Stimulated activated CD4-positive, alpha-beta T cell treated with anti-CD3 and anti-CD28 coated beads, Interleukin-4, amount 100 ng/mL, for 4 hours (primary cell): ENCODE measurements at places on chromosomes 1 and 21.
A peak's percentile ranks its signal among the peaks of the same experiment; 100 is the strongest.

DNA sequence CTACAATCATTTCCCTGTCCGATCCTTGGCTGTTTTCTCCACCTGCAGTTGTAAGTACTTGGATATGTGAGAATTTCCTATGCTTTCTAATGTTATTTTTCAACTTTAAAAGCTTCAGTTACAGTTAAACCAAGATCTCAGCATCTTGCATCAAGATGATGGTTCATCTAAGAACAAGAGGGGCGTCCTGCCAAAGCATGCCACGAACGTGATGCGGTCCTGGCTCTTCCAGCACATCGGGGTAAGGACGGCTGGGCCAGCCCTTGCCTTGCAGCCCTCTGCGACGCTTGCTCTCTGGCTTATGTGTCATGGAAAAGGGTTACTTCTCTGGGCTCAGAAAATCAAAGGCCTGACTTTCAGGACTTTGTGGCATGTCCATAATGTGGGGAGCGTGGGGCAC lies 46.8 kb downstream of the PKNOX1 start:
- DNase-seq: no peak

DNA sequence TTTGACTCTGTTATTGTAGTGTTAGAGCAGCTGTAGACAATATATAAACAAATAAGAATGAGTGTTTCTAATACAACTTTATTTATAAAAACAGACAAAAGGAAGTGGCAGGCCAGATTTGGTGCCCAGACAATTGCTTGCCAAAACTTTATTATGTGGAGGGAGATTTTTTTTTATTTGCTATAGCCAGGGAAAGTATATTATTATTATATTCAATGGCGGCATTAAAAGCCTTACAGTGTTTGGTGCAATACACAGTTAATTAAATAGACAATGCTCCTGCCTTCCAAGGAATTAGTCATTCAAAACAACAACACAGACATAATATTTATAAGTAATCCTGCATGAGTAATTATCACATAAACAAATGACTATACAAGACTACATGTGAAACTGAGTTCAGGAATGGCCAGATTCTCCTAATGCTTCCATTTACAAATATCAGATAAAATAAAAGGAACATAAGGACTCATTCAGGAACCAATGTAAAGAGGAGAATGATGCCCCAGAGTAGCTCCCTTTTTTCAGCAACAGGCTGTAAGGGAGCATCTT lies 10.6 kb upstream of the RC3H1 start:
- DNase-seq: no peak

- DNase-seq: no peak
Observed at GRCh38 chr1:179599623-179600249, 8.1 kb downstream of the TDRD5 start.

- DNase-seq: no peak
Observed at GRCh38 chr21:34148419-34148804, 75.0 kb downstream of the MRPS6 start.

- no peak for DNase-seq
Observed at GRCh38 chr1:68230901-68231626, 1.3 kb downstream of the WLS start.

- no peak for DNase-seq
Observed at GRCh38 chr1:229209816-229210215, 61.1 kb upstream of the RAB4A start.

DNA sequence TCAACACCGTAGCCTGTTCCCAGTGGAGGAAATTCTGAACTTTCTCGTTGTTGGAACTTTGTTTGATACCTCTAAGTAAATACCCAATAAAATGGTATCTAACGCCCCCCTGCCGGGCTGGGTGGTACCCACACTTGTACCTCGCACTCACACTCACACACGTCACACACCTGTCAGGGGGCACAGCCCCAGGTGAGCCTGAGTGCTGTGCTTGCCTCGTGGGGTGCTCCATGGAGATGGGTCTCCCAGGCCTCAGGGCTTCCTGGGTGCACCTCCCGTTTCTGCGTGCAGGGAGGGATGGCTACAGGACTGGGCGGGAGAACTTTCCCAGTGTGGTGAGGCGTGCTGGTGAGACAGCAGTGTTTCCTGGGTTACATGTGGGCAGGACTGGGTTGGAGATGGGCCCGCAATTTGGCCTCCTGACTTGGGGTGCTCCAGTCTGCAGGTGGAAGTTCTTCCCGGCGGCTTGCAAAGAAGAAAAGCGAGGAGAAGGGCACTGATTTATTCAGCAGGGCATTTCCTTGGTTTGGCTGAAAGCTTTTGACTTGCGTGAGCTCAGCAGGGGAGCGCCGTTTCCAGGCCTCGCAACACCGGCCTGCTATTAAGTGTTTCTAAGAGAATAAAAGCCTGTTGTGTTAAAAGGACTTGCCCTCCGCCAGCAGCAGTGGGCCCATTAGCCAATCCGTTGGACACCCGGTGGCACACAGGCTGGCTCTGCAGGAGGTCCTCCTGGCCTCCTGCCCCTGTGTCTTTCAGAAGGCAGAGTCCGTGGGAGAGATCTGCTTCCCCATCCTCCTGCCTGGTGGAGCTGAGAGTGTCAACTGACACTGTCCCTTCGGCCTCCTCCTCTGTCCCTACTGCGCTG lies 79.7 kb downstream of the KIF26B start:
- no peak for DNase-seq

- no peak for DNase-seq
Observed at GRCh38 chr1:47558601-47559593, 121.1 kb downstream of the FOXD2 start.

DNA sequence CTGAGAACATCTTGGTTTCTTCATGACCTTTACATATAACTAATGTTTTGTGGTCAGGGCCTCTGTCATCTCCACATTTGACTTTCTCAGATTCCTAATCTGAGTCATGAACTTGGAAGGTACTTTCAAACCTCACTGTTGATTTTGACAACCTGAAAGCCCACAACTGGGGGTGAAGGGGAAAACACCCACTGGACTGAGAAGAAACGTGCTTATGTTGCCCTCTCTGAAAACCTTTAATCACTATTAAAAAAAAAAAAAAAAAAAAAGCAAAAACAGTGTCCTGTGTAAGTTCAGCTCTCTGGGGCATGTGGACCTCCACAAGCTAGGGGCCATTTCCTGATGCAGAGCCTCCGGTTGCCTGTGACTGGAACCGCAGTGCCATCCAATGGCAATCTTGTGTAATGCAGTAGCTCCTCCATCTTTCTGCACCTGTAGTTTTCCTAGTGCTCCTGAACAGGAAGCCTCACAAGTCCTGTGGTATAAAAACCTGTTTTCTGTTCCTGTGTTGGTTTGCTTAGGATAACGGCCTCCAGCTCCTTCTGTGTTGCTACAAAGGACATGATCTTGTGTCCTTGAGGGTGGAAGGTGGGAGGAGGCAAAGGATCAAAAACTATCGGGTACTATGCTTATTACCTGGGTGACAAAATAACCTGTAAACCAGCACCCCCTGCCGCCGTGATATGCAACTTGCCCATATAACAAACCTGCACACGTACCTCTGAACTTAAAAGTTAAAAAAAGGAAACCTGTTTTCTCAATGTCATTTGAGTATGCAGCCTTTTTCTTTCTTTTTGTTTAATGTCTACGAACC lies 124.5 kb downstream of the ZNF648 start:
- no peak for DNase-seq

GRCh38 chr1:207124389-207124788 lies 20.4 kb downstream of the C4BPA start:
- DNase-seq: no peak

DNA sequence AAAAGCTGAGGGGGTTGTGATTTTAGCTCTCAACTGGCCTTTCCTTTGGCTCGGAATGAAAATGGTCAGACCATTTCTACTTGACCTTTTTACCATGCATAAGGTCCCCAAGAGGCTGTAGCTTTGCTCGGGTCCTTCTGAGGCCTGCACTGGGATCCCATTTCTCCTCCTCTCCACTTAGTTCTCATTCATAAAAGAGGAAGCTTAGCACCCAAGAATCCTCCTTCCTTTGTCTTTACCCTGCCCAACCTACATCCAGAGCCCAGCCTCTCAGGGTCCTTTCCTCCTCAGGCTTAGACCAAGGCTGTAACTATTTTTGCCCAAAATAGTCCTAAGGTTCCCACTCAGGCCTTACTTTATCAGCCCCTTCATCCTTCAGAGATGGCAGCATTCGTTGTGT lies 6.0 kb upstream of the SLC27A3 start:
- no peak for DNase-seq

GRCh38 chr1:58764294-58764978 lies 19.4 kb downstream of the JUN start:
- no peak for DNase-seq

DNA sequence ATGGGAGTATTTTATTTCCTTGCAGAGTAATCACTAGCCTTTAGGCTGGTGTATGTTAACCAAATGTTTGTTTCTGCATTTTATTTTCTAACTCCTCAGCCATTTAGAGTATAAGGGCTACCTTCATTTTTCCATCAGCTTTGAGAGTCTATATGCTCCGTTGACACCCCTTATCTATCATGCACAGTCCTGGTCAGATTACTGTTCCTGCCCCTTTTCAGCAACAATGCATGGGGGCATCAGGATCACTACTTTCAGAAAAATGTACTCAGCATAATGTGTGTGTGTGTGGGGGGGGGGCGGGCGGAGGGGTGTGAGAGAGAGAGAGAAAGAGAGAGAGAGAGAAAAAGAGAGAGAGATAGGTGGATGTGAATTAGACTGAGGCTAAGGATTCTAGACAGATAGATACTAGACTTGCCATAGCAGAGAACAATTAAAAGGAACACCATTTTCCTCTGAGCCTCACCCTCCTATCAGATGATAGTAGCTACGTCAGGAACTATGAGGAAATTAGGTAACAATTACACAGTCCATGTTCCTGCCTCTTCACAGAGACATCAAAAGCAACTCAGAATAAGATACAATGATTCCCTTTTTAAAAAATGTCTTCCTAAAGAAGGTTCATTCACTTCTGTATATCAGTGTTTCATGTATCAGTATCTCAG lies 40.8 kb downstream of the FCER1A start:
- no peak for DNase-seq

- no peak for DNase-seq
Observed at GRCh38 chr1:186793582-186793927, 35.2 kb upstream of the PLA2G4A start.

DNA sequence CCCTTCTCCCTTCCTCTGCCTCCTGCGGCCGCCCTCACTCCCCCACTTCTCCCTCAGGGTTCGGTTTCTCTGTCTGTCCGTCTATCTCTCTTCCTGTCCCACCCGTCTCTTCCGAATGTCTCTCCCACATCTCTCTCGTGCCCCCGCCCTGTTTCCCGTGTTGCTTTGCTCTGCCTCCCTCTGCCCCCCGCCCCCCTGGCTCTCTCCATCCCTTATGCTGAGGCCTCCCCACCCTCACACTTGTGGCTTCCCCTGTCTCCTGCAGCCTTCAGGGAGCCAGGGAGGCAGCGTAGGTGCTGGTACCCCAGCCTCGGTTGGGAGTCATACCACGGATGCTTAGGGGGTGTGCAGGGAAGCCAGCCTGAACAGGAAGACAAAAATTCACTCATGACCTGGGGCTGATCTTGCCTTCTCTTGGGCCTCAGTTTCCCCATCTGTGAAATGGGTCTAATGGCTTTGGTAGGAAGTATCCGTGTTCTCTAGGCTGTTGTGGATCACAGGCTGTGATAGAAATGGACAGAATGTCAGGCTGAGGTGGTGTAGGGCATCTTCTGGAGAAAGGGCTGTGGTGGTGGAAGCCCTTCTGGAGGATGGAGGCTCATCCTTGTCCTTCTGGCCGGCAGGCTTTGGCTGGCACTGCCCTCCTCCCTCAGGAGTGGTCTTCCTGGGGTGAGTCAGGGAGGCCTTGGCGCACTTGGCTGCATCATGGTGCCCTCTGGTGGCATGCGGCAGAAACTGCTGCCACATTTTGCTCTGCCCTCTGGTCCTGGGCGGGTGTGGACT lies 55.5 kb downstream of the FOXO6 start:
- DNase-seq: peak; percentile 45

DNA sequence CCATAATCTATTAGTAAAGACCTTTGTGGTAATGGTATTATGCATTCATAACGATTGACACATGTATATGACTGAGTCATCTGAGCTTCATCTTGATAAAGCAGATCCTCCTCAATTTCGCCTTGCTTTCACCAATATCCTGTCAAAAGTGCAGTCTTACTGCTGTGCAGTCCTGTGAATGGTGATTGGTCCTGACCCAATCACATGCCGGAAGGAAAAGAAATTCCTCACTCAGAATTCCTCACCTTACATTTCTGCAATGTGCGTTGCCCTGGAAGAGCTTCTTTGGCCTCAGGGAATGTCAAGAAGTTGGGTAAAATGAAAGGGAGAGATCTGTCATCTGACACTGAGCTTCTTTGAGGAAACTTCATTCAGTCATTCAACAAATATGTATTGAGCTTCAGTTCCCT lies 121.0 kb upstream of the TSPAN2 start:
- DNase-seq: no peak

DNA sequence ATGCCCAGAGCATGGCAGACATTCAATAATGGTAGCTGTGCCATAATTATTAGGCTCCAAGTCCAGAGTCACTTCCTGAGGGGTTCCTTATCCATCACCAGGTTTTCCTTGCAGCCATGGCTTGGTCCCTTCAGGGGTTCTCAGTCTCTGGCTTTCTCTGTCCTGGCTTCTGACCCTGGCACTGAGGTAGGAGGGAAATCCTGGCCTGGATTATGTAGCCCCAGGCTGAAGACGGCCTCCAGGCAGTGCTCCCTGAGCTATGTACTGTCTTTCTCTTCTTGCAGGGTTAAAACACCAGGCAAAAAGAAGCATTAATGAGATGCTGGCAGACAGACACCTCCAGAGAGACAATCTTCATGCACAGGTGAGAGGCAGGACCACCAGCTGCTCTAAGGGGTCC lies 9.5 kb upstream of the PADI3 start:
- DNase-seq: no peak

- DNase-seq: no peak
Observed at GRCh38 chr1:7960867-7961215, 670 bp upstream of the PARK7 start.

- no peak for DNase-seq
Observed at GRCh38 chr1:10586125-10586524, 111.4 kb downstream of the PEX14 start.

DNA sequence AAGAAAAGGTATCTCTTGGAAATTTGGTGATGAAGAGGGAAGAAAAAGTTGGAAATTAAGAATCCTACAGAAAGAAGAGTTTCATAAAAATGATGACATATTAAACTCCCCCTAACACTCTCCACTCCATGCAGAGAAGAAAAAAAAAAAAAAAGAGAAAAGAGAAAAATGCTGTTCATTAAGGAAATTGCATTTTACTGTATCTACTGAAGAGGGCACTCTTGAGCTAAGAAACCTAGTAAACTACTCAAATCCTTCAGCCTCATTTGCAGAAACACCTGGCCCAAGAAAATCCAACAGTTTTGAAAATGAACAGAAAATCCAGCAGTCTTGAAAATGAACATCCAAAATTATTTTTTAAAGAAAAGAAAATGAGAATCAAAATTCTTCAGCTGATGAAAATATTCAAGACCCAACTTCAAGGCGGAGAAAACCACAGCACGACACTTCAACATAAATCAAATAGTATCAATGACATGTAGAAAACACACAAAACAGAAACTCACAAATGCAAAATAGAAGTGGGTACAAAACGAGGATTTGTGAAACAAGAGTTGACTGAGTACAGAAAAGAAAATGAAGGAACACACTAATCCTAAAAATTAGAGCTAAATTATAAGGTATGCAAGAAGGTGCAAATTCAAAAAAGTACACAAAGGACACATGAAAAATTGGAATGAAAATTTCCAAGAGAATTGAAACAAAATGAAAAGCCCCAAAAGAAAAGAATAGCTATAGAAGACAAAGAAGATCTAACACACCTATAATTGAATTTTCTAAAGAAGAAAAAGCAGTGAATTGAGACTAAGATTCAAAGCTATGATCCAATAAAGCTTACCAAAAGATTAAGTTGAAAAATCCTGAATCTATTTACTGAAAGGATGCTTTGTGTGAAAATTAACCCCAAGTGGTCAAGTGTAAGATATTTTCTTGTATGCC lies 73.2 kb upstream of the DNAJC6 start:
- DNase-seq: no peak
